ENCODE measurements at places on chromosomes 1 and 21.

GRCh38 chr1:99786751-99787501 is 20.5 kb upstream of the FRRS1 start:
- no peak for DNase-seq

GRCh38 chr1:94854458-94855306 is 34.5 kb downstream of the SLC44A3 start:
- peak; percentile 93 for DNase-seq

- no peak for DNase-seq
Observed at GRCh38 chr1:2259668-2260402, 31.7 kb downstream of the SKI start.

DNA sequence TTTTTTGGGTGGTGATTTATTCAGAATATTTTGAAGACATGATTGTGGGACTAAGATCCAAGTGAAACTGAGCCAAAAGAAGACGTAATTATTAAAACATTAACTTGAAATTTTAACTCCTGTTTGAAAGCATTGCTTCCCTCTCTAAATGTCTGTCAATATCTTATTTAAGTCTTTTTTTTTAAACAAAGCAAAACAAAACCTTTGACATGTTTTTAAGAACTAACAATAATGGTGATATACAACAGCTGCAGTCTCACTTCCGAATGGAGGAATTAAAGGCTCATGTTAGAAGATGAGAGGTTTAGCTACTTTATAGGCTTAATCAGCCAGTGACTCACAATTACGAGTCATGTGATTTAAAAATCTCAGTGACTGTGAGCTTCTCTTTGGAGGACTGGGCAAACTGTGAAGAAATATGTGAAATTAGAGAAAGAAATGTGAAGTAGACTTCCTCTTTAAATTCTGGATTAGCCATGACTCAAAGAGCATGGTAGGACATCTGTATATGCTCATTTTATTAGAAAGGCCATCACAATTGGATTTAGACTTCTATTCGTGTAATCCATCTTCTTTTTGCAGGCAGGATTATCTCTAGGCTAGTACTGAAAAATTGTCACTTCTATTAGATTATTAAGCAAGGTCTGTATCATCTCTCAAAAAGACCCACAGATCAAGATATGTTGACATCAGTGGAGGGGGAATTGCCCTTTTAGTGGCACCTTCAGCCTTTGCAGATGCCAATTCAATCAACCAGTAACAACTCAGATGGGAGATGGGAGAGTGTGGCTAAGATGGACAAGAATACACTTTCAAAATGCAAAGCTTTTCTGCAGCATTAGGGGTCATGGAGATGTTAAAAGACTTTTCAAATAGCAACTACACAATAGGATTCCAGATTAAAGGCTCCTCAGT is 28.7 kb downstream of the KCNA3 start:
- DNase-seq: no peak
